Left hindlimb (tissue), 1 donor: ENCODE measurements at places on chromosomes 12 and 14.

DNA sequence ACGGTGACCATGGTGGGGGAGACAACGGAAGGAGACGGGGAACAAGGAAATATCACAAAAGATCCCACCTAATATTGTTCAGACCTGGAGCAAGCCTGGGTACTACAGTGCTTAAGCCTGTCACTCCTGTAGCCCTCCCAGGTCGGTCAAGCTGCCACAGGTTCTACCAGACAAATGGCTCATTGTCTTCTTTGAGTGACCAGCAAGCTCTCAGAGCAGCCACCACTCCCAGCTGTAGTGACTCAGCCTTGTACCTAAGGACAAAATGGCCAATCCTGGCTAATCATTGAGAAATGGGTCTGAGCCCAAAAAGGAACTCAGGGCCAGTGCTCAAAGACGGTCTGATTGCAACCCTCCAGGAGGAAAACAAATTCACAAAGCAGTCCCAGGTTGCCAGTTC lies 238.4 kb upstream of the NOS1 start:
- no peak for DNase-seq

- DNase-seq, result no peak
Observed at GRCh38 chr12:98123021-98123461, 392.3 kb upstream of the TMPO start.

DNA sequence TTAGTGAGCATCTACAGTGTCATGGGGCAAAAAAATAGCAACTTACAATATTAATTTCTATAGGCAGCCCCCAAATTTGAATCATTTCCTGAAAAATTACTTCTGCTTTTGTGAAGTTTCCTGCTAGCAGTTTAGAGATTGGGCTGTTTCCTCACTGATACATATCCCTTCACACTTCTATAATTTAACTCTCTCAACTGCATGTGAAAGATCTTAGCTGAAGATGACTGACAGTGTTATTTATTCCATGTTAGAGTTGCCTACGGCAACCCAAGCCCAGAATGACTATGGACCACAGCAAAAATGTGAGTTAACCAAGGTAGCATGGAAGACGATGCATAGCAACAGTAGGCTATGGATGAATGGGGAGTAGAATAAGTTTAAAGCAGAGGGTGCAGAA lies at the start of gene KLRG1:
Gene KLRG1, plus strand, starts transcription at position 134 of the 400 bp plus-strand sequence. Its CDS starts 90 bp downstream, at position 224.
- no peak for DNase-seq

DNA sequence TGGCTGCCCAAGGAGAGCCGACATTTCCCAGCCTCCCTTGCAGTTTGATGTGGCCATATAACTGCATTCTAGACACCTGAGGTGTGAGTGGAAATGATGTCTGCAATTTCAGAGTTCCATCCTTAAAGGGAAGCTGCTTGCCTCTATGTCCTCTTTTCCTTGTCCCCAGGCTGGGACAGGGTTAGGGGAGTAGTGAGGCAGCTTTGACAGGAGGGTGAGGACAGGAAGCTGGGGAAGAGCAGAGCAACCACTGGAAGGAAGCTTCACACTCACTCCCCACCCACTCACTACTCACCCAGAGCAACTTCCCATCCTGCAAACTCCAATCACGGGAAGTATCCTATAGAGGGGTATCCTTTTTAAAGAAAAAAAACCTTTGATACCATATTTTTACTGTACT lies 28.9 kb upstream of the LTA4H start:
- no peak for DNase-seq
